ENCODE measurements at places on chromosomes 4 and X.

GRCh38 chr4:5371415-5372190 is 320.3 kb downstream of the STK32B start:
- H3K27ac ChIP-seq = no peak overlapping the region
- no peak overlapping the region for H3K4me3 ChIP-seq
- no peaks in the 10 kb centered on the region for H3K4me1 ChIP-seq
- no peak for DNase-seq
- H3K36me3 ChIP-seq = no peaks in the 10 kb centered on the region
- no peaks in the 10 kb centered on the region for H3K27me3 ChIP-seq

- H3K4me1 ChIP-seq = peaks cover 2% of the 10 kb centered on the region
- H3K27ac ChIP-seq = no peak overlapping the region
- H3K27me3 ChIP-seq = no peaks in the 10 kb centered on the region
- H3K36me3 ChIP-seq = peaks cover 3% of the 10 kb centered on the region
- no peak for DNase-seq
Measured at GRCh38 chr4:4480685-4481398, 61.0 kb downstream of the STX18 start.

DNA sequence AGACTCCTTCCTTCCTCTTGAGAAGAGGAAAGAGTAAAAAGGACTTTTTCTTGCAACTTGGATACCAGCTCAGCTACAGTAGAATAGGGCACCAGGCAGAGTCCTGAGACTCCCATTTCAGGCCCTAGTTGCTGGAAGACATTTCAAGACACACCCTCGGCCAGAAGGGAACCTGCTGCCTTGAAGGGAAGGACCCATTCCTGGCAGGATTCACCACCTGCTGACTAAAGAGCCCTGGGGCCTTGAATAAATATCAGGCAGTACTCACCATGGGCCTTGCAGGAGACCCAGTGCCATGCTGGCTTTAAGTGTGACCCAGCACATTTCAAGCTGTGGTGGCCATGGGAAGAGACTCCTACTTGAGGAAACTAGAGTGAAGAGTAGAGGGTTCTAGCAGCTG is 317.6 kb downstream of the DKK2 start:
- H3K36me3 ChIP-seq = no peaks in the 10 kb centered on the region
- no peak overlapping the region for H3K27ac ChIP-seq
- no peak overlapping the region for H3K4me3 ChIP-seq
- no peaks in the 10 kb centered on the region for H3K4me1 ChIP-seq
- no peaks in the 10 kb centered on the region for H3K27me3 ChIP-seq
- no peak for DNase-seq

DNA sequence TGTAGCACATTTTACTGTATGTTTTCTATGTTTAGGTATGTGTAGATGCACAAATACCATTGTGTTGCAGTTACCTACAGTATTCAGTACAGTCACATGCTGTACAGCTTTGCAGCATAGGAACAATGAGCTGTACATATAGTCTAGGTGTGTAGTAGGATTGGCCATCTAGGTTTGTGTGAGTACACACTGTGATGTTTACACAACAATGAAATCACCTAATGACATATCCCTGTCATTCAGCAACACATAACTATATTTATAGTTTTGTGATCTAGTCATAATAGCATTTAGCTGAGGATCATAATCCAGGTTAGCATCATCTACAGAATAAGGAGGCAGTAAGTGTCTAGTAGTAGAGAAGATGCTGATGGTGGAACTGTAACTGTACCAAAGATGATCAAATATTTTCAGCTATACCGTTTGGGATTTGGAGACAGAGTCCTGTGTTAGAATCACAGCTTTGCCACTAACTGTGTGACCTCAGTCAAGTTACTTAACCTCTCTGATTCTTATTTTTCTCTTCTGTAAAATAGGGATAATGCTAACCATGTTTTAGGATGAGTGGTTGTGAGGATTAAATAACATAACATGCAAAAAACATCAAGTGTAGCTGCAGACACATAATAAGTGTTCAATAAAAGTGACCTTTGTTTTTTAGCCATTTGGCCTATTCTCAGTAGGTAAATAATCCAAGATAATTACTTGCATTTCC is 73.3 kb downstream of the LIMCH1 start:
- H3K4me1 ChIP-seq = no peaks in the 10 kb centered on the region
- peaks cover 6% of the 10 kb centered on the region for H3K27me3 ChIP-seq
- no peak for DNase-seq
- H3K27ac ChIP-seq = no peak overlapping the region

DNA sequence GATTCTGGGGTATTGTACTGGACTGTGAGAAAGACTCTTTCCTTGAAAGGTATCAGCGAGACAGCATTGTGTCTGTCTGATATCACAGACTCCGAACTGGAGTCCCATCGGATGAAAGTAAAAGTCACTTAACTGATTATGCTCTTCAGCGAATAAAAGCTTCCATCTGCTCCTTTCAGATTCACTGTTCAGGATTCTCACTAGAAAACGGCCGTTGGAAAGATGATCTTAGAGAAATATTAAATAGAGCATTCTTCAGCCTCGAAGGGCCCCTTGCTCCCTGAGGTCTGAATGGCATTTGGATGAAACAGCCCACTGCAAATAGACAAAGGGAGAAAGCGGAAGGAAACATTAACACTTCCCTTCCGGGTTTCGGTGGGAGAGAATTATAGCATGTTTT is 416.2 kb upstream of the PRKX start:
- no peak for DNase-seq
- no peaks in the 10 kb centered on the region for H3K4me1 ChIP-seq
- no peak overlapping the region for H3K4me3 ChIP-seq
- H3K36me3 ChIP-seq = no peaks in the 10 kb centered on the region
- H3K27me3 ChIP-seq = no peaks in the 10 kb centered on the region
- H3K27ac ChIP-seq = no peak overlapping the region

GRCh38 chr4:143626134-143626911 is 74.2 kb downstream of the FREM3 start:
- no peaks in the 10 kb centered on the region for H3K36me3 ChIP-seq
- no peaks in the 10 kb centered on the region for H3K4me1 ChIP-seq
- H3K4me3 ChIP-seq = no peak overlapping the region
- no peak for DNase-seq

- no peaks in the 10 kb centered on the region for H3K27me3 ChIP-seq
- H3K4me3 ChIP-seq = no peak overlapping the region
- H3K27ac ChIP-seq = no peak overlapping the region
- no peak for DNase-seq
- peaks cover 2% of the 10 kb centered on the region for H3K4me1 ChIP-seq
- no peaks in the 10 kb centered on the region for H3K36me3 ChIP-seq
Measured at GRCh38 chr4:38925492-38926413, 58.1 kb downstream of the FAM114A1 start.

DNA sequence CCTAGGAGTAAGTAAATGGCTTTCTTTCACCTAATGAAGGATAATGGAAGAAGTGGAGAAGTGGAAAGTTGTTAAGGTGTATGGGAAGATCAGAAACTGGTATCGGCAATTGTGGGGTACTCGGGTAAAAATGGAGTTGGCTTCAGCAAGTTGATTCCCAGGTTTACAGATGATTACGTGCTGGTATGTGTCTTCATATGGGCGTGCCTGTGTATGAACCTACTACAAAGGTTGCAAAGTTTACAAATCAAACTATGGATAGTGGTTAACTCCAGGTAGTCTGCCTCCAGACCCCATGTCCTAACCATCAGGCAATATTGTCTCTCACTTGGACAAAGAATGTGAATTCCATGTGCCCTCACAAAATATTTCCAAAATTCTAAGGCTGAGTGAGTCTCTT is 773 bp downstream of the TLR3 start:
- H3K4me1 ChIP-seq = peaks cover 7% of the 10 kb centered on the region
- no peak for DNase-seq
- no peak overlapping the region for H3K27ac ChIP-seq
- peaks cover 34% of the 10 kb centered on the region for H3K27me3 ChIP-seq
- no peak overlapping the region for H3K4me3 ChIP-seq
- H3K36me3 ChIP-seq = no peaks in the 10 kb centered on the region

- DNase-seq = no peak
- no peaks in the 10 kb centered on the region for H3K27me3 ChIP-seq
- no peak overlapping the region for H3K27ac ChIP-seq
- H3K4me3 ChIP-seq = no peak overlapping the region
Measured at GRCh38 chrX:28659269-28659668, 72.0 kb downstream of the IL1RAPL1 start.

DNA sequence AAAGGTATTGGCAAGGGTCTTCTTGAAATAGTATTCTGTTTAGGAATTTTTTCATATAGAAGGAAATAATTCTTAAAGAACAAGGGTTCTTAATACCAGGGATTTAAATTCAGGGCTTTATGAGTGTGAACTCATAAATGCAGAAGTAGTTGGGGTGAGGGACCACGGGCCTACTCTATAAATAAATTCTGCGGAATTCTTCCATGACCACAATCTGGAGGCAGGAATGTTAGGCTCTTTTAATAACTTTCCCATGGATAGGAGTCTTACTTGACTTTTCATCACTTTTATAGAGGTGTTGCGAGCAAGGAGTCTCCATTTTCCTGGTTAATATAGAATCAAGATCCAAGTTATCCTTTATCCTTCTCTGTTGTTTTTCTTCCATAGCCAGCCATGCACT is 76.7 kb upstream of the SLC4A4 start:
- H3K4me3 ChIP-seq = no peak overlapping the region
- no peak overlapping the region for H3K27ac ChIP-seq
- no peak for DNase-seq

DNA sequence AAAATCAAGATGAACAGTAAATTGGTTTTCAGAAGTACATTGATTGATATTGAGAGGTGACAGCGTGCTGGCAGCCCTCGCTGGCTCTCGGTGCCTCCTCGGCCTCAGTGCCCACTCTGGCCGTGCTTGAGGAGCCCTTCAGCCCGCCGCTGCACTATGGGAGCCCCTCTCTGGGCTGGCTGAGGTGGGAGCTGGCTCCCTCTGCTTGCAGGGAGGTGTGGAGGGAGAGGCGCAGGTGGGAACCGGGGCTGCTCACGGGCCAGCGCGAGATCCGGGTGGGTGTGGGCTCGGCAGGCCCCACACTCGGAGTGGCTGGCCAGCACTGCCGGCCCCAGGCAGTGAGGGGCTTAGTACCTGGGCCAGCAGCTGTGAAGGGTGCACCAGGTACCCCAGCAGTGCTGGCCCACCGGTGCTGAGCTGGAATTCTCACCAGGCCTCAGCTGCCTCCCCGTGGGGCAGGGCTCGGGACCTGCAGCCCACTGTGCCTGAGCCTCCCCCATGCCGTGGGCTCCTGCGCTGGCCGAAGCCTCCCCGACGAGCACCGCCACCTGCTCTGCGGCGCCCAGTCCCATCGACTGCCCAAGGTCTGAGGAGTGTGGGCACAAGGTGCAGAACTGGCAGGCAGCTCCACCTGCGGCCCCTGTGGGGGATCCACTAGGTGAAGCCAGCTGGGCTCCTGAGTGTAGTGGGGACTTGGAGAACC is 25.2 kb downstream of the RAP2C start:
- H3K27me3 ChIP-seq = no peaks in the 10 kb centered on the region
- H3K4me1 ChIP-seq = no peaks in the 10 kb centered on the region
- peaks cover 3% of the 10 kb centered on the region for H3K36me3 ChIP-seq
- no peak overlapping the region for H3K4me3 ChIP-seq
- no peak overlapping the region for H3K27ac ChIP-seq

DNA sequence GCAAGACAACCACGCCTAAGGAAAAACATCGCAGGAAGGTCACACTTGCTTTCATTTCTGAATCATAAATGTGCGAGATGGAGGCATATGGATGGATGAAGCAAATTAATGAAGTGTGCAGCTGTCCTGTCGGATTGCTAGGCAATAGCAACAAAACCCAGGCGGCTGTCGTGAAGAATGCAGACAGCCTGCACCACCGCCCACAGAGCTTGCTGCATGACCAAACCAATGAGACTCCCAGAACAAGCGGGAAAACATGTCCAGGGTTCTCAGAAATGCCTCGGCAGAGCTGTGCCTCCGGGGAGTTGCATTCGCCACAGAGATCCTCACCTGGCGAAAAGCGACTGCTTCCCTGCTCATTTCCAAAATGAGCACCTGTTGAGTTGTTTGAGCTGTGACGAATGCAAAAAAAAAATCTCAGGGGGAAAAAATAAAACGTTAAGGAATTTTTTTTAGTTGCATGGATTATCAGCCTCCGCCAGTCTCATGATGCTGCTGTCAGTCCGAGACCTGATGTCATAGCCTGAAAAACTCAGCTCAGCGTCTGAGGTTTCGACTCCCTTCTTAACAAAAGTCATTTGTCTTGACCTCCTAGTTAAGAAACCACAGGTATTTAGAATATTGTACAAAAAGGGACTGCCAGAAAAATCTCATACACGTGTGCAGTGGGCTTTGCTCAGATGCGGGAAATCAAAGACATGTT is 155.5 kb upstream of the MXRA5 start:
- no peak overlapping the region for H3K4me3 ChIP-seq
- no peaks in the 10 kb centered on the region for H3K27me3 ChIP-seq
- no peaks in the 10 kb centered on the region for H3K4me1 ChIP-seq

GRCh38 chr4:112771-113170 is 11.5 kb upstream of the ZNF718 start:
- H3K4me1 ChIP-seq = peaks cover 10% of the 10 kb centered on the region
- H3K27ac ChIP-seq = no peak overlapping the region
- no peak overlapping the region for H3K4me3 ChIP-seq
- DNase-seq = no peak
- H3K36me3 ChIP-seq = peaks cover 7% of the 10 kb centered on the region

GRCh38 chr4:8301851-8302730 is 32.5 kb downstream of the HTRA3 start:
- no peak overlapping the region for H3K27ac ChIP-seq
- no peak for DNase-seq
- H3K4me1 ChIP-seq = no peaks in the 10 kb centered on the region
- H3K27me3 ChIP-seq = peaks cover 10% of the 10 kb centered on the region
- H3K36me3 ChIP-seq = no peaks in the 10 kb centered on the region

DNA sequence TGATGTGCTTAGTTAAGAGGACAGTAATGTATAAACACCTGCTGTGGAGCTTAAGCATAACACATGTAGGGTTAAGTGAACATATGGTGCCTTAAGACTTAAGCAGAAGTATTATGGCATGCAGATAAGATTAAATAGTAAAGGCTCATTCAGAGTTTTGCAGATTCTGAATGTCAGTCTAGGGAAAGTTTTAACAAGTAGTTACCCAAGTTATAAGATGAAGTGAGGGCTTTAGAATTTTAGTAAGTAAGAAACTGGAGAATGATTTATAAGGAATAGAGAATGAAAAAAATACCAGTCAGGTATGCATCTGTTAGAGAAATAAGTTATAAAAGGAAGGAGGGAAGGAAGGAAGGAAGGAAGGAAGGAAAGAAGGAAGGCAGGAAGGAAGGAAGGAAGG is 902.1 kb downstream of the TRAM1L1 start:
- H3K4me3 ChIP-seq = no peak overlapping the region
- no peaks in the 10 kb centered on the region for H3K36me3 ChIP-seq
- H3K4me1 ChIP-seq = no peaks in the 10 kb centered on the region
- DNase-seq = no peak
- no peak overlapping the region for H3K27ac ChIP-seq
- H3K27me3 ChIP-seq = no peaks in the 10 kb centered on the region

DNA sequence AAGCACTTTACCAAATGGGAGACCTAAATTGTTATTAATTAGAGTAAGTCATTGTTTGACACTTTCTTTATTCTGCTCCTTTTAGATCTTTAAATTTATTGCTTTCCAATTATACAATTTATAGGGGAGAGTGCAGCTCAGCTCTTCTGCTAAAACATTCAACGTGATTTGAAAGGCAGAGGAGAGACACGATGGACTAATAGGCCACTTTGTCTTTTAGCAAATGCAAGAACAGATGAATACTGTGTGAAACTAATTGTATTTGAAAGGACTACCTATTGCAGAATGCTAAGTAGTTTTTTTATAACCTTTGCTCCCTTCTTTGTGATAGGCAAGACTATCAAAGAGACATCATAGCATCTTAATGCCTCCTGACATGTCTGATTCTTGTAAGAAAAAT is 320.4 kb upstream of the KLF3 start:
- no peaks in the 10 kb centered on the region for H3K4me1 ChIP-seq
- no peaks in the 10 kb centered on the region for H3K27me3 ChIP-seq
- H3K4me3 ChIP-seq = no peak overlapping the region
- no peak for DNase-seq
- no peak overlapping the region for H3K27ac ChIP-seq
- H3K36me3 ChIP-seq = peaks cover under 1% of the 10 kb centered on the region

Measured in activated B cell treated with CpG ODN at 0.5 μM for 24 hours (primary cell).